ENCODE measurements at places on chromosomes 11 and 22.
A peak's percentile ranks its signal among the peaks of the same experiment; 100 is the strongest.

DNA sequence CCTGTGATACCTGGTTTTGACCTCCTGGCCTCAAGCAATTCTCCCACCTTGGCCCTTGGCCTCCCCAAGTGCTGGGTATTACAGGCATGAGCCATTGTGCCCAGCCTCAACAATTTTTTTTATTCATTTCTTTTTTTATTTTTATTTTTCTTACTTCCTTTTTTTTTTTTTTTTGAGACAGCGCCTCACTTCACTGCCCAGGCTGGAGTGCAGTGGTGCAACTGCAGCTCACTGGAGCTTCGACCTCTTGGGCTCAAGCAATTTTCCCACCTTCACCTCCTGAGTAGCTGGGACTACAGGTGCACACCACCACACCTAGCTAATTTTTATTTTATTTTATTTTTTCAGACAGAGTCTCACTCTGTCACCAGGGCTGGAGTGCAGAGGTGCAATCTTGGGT lies 25.5 kb upstream of the CECR2 start:
- no peak for DNase-seq

DNA sequence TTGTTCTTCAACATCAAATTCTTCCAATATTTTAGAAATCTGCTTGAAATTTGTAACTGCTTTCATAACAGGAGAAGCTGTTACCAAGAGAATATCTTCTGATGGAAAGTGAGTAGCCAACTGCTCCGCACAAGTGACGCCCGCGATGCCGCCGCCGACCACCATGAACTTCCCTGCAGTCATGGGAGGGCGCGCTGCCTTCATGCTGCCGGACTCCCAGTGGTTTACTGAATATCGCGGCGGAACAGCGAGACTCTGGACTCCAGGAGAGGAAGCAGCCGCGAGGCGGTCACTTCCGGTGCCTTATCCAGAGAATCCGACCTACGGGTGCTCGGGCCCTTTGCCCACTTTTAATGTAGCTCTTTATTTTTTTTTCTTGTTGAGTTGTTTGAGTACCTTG lies 190.6 kb downstream of the GUCY1A2 start:
- DNase-seq, result no peak

GRCh38 chr11:17734418-17734911 lies at the start of gene KCNC1:
KCNC1 (plus strand) TSS chr11:17734781; CDS start chr11:17736003, 1,222 bp downstream.
- DNase-seq, result no peak

DNA sequence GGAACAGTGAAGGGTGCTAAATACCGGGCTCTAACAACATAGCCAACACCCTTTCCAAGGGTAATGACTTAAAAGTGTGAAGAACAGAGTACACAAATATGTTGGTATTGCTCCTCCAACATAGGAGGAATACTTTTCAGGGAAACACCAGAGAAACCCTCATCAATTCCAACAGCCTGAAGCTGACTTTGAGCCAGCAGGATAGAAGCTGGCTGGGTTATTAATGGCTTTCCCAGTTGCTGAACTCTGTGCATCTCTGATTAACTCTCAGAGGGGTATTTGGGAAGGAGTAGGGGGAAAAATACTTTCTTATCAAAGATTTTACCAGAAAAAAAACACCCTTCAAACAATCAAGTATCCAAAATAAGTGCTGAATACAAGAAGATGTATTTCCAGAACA lies 95.6 kb downstream of the AMBRA1 start:
- no peak for DNase-seq

DNA sequence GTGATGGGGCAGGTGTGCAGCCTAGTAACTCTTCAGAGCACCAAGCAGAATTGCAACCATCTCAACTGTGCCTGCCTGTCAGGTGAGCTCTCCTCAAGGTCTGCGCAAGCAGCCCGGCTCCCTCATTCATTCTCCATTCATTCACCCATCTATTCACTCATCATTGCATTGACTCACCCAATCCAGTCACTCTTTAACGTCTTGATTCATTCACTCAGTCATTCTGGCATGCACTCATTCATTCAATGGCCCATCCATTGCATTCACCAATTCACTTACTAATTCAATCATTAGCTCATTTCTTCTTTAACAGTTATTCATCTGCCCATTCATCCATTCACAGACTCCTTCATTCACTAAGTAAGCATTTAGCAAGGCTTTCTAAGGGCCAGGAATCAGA lies 111.8 kb downstream of the PDE2A start:
- no peak for DNase-seq

DNA sequence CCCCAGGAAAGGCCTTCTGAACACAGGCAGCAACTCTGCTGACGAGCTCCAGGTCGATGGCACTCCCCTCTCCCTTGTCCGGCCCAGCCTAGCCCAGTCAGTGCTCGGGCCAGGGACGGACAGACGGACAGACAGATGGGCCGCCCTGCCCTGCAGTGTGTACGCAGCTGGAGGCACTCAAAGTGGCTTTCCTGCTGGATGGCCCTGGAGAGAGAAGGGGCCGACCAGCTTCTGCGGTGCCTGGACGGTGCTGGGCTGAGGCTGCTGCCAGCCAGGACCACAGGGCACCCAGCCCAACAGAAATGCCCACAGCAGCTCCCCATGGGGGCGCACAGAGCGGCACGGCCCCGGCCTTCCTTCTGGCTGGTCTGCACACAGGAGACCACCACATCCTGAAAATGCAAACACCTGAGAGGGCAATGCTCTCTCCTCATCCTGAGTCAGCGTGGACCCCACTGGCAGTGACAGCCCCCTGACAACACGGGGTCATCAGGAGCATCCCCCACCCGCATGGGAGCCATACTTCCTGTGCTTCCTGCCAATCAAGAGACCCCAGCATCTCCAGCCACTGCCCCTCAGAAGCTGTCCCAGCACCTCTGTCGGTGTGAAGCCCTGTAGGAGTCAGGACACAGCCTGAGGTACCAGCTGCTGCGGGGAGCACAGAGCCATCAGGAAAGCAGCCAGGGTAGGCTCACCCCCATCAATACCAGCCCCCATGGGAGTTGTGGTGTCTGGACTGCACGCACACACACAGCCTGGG lies 692 bp upstream of the MOB2 start:
- no peak for DNase-seq

DNA sequence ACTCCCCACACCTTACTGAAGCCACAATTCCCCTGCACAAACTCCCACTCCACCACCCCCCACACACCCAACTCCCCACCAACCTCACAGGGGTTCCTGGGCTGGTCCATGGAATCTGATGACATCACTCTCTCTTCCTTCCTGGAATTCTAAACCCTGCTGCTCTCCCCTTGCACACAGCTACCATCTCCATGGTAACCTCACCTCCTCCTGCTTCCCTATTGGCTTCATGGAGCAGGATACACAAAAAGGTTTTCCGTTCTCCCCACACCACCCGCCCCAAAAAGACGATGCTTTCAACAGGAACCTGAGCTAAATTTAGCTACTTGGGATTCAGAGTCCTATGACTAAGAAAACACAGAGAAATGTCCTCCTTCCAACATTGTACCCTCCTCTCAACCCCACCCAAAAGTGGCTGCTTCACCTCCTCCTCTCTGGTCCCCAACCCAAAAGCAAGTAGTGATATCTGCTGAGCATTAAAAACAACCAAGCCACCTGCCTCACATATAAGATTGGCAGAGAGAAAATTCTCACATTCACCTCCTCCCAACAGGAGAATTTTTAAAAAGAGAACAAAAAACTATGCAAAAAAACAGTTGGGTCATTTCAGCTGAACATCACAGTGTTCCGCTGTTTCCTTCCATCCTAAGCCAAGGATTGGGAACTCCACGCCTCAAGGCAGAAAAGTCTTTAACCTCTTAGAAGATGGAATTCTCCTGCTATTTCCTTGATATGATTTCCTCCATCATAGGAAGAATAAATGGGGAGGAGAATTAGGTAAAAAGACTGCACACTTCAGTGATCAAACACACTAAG lies 66.9 kb downstream of the RBFOX2 start:
- no peak for DNase-seq

GRCh38 chr11:64196626-64197025 lies 9.9 kb upstream of the FERMT3 start:
- no peak for DNase-seq

GRCh38 chr11:61008971-61009370 lies 37.5 kb downstream of the CD6 start:
- DNase-seq, result no peak

DNA sequence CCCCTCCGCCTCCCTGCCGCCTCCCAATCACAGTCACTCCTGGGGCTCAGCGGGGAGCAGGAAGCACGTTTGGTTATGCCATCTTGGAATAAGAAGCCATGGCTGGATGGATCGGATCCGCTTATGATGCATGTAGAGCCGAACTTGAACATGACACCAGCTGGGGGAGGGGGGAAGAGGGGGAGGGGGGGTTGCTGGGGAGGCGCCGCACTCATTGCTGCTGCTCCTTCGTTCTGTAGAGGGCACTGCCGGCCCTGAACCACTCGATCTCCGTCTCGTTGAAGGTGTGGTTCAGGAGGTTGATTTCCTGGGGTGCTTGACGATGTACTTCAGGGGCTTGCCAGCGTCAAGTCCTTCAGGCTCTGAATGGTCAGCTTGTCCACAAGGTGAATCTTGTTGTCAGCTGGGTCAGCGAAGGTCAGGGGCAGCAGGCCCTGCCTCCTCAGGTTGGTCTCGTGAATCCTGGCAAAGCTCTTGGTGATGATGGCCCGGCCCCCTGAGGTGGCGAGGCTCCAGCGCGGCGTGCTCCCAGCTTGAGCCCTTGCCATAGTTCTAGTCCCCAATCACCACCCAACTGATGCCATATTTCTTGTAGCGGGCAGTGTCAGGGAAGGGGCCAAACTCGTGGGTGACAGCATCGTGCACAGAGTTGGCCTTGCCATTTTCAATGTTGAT lies 476.9 kb upstream of the ISX start:
- no peak for DNase-seq

DNA sequence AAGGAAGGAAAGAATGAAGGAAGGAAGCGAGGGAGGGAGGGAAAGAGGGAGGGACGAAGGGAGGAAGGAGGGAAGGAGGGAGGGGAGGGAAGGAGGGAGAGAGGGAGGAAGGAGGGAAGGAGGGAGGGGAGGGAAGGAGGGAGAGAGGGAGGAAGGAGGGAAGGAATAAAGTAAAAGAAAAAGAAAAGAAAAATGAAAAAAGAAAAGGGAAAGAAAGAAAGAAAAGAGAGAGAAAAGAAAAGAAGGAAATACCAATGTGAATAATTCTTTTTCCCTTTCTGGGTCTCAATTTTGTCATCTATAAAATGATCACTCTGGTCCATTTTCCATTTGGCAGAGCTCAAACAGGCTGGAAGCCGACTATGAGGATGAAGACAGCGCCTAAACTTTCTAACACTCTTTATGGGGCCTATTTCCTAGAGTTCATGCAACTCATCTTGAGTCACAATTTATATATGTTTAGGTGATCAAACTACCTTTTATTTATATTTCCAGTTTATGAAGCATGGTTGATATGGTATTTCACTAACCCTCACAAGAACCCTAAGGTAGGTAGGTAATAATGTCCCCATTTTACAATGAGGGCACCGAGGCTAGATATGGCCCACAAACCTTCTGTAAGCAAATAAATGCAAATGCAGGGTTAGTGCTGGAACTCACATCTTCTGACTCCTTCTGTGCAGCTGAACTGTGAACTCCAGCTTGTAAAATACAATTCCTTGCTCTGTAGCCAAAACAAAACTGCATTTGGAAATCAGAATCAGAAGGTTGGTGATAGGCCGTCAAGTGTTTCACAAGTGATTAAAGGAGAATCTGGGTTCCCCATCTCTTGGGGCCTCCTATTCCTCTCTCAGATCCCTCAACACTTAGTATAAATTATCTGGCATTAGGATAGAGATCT lies 434.3 kb downstream of the ETS1 start:
- no peak for DNase-seq

GRCh38 chr11:70468256-70469195 lies 70.2 kb downstream of the CTTN start:
- no peak for DNase-seq

- no peak for DNase-seq
These were observed 2.1 kb downstream of the TP53AIP1 start for GRCh38 chr11:128940603-128941002.

DNA sequence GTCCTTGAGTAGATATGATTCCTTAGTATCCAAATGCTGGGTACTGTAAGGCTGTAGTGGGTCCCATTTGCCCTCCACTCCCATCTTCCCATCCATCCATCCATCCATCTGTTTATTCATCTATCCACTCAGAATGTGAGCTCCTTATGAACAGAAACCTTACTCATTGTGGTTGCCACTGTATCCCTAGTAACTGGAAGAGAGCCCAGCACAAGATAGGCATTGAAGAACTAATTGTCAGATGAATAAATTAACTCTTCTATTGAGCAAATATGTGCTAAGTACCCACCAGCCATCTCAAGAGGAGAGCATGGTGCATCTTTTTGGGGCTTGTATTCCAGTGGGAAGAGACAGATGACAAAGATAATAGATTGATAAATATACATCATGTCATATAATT lies 86.4 kb upstream of the SEZ6L start:
- peak; percentile 80 for DNase-seq

DNA sequence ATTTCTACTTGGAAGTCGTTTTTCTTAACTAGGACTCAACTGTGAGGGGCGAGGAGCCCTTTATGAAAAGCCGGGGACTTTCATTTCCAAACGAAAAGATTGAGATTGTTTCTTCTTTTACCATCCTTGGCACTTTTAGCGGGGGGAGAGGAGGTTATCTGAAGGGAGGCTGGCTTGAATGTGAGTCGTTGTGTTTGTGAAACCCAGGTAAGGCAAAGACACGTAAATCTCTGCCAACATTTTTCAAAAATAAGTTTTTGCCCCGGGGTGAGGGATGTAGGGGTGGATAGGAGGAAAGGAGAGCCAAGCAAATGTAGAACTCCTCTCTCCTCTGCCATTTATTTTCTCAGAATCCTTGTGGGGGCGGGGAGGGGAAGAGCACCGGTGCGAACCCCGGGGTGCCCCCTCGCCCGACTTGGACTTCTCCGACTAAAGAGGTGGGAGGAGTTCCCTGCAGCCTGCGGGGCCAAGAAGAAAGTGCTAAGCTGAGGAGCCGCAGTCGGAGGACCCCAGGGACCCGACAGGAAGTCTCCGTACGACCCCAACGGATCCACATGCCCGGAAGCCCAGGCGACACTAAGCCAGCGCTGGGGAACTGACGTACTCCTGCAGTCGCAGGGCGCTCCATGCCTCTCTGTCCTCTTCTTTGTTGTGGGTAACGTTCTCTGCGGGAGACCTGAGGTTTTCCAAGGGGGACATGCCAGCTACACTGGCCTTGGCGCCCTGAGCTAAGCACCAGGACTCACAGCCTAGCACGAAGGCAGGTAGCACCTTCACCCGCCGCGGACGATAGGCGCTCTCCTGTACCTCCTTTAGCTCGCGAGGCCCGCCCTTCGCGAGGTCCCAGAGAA lies 2.4 kb upstream of the WT1 start:
- DNase-seq, result no peak

DNA sequence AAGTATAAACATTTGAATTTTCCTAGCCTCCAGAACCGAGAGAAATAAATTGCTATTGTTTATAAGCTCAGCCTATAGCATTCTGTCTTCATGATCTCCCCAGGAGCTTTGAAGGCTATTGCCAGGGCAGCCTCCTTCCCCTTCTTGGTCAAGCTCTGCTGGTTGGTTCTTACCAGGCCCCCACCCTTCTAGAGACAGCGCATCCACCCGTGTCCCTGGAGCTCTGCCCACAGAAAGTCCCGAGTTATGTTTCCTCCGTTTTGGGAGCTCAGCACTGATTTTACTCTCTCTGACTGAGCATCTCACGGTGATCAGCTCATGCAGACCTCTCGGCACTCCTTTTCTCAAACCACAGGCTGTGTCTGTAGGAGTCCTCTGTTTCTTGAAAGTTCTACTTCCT lies 123.8 kb upstream of the SORL1-AS1 start:
- no peak for DNase-seq

- DNase-seq, result no peak
These were observed 50.5 kb upstream of the ADA2 start for GRCh38 chr22:17269607-17270261.
